ENCODE measurements at places on chromosomes 1 and 21.

- no peak for DNase-seq
Measured at GRCh38 chr1:27179379-27179778, 24.5 kb upstream of the SLC9A1 start.

- DNase-seq, result no peak
Measured at GRCh38 chr1:108190686-108191416, 9.3 kb downstream of the SLC25A24 start.

DNA sequence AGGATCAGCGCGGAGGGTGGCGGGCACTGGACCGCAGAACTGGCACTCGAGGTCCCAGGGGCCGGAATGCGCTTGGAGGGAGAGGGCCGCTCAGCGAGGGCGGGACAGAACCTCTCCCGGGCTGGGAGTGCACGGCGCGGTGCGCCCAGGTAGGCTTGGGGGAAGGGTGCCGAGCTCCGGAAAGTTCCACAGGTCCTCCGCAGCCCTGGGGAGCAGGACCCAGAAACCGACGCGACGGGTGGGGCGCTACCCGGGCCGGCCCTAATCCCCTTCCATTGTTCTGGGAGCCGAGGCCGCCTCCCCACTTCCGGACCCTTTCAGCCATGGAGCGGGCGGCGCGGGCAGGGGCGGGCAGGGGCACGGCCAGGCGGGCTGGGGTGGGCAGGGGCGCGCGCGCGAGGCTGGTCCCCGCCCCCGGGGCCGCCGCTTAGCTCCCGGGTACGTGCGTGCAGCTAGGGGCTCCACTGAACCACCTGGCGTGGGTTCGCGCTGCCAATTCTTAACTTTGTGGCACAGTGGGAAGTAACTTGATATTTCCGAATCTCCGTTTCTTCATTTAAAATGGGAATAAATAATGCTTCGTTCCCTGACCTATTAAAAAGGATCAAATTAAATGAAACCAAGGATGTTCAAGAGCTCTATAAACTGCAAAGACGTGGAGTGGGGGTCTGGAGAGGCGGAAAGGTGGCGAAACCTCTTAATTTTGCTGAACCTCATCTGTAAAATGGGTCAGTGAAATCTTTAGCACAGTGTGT is 20.7 kb downstream of the LGR6 start:
- DNase-seq, result no peak

- DNase-seq, result no peak
Measured at GRCh38 chr1:243452092-243452491, 196.3 kb downstream of the SDCCAG8 start.

GRCh38 chr1:175148068-175148467 is 44.5 kb downstream of the KIAA0040 start:
- no peak for DNase-seq

GRCh38 chr1:17594026-17594425 is 54.5 kb downstream of the ARHGEF10L start:
- no peak for DNase-seq

DNA sequence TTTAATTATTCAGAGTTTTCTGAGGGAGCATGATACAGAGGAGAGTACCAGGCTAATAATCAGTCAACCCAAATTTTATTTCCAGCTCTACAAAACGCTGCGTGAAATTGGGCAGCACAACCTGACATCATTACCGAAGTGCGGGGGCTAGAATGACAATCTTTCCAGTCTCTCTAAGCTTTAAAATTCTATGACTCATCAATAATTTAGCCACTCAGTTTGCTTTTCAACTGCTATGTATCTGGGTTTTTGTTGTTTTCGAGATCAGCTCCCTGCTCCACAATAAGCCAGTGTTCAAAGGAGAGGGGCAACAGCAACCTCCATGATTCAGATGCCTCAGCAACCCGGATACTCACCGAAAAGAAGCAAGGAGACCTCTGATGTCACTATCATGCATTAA is 13.9 kb downstream of the SORT1 start:
- no peak for DNase-seq

DNA sequence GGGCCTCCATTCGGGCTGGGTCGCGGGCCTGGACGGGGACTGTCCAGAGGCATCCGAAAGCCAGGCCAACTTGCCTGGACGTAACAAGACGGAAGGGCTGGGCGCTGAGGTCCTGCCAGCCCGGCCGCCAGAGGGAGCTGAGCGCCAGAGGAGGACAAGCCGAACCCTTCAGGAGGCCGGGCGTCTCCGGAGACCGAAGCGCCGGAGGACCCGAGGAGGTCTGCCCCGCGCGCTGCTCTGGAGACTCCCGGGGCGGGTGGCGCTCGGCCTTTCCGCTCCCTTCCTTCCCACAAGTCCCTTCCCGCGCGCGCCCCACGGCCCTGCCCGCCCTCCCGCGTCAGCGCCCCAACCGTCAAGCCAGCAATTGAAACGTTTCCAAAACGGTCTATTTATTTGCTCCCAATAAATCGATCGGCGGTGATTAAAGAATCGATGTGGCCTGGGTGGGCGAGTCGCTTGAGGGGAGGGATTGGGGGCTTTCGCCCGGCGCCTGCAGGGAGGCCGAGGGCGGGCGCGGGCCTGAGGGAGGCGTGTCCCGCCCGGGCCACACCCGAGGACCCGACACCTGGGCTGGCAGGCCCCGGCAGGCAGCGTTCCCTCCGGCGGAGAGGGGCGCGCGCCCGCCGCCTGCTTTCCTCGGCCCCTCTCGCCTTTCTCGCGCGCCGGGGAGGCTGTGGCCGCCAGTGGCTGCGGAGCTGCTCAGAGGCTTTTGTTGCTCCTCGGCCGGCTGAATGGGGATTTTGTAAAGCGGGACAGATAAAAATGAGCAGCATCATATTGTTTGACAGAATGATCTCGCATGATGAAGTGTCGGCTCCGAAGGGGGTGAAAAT is 5.2 kb upstream of the FOXD3 start:
- DNase-seq, result peak; percentile 36

DNA sequence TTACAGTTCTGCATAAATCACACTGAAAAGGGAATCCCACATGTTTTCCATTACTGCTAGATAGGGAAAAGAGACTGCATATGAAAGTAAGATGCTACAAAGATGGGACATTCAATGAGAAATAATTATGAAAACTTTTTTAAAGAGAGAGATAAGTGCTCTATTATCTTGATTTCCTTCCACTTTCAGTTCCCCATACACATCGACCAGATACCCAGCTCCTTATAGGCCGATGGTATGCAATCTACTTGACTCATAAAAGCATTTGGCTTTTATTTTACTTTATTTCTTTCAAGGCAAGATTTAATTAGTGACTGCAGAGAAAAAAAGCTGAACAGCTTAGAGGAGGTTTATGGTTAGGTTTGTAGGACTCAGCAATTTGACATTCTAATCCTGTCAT is 13.1 kb downstream of the BRINP2 start:
- no peak for DNase-seq

GRCh38 chr1:231311720-231312431 is 25.8 kb downstream of the EXOC8 start:
- no peak for DNase-seq

GRCh38 chr1:60870269-60870865 is 212.0 kb upstream of the NFIA start:
- DNase-seq, result no peak

DNA sequence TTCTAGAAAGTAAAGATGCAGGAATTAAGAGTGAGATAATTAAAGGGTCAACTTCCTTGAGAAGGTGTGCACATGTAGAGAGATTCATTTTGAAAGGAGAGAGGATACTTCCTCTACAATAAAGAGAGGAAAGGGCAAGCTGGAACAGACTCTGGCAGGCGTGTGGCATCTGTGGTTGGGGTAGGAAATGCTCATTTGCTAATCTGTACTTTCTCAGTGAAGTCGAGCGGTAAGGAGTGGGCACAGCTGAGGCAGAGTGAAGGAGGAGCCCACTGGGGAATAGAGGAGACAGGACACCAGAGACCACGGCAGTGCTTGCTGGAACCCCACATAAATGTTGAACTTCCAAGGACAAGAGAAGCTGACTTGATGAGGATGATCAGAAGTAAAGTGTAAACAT is 49.1 kb downstream of the PCSK9 start:
- DNase-seq, result no peak

DNA sequence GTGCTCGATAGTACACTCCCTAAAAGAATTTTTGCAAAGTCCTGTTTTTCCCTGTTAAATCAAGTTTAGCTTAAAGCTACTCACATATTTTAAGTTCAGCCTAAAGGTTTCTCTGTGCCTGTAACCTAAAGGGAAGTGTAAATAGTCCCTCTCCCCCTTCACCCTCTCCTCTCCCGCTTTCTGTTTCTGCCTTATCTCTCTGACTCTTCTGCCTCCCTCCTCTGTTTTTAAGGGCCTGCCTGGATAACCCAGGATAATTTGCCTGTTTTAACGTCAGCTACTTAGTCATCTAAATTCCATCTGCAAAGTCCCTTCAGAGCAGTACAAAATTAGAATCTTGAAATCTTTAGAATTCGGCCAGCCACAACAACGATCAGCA is 92.6 kb downstream of the NID1 start:
- DNase-seq, result peak; percentile 82

GRCh38 chr1:244207935-244208244 is 156.8 kb downstream of the ZBTB18 start:
- DNase-seq, result no peak

DNA sequence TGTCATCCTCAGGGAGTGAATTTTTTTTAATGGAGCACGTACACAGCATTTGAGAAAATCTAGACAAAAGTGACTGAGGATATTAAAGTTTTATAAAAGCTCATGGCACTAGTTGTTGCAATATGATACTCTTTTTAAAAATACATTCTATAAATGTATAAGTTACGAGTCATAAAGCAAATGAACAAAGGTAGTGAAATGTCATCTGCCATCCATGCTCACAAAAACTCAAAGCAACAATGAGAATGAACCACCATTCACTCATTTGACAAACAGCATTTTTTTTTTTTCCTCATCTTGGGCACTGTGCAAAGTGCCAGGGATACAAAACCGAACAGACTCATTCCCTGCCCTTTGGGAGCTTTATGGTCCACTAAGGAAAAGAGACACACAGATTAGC is 38.7 kb downstream of the GPR137B start:
- peak; percentile 46 for DNase-seq

GRCh38 chr1:69167876-69168275 is 399.8 kb upstream of the LRRC7 start:
- peak; percentile 1 for DNase-seq
